T-helper 17 cell (primary cell): ENCODE measurements at places on chromosomes 11 and 22.

DNA sequence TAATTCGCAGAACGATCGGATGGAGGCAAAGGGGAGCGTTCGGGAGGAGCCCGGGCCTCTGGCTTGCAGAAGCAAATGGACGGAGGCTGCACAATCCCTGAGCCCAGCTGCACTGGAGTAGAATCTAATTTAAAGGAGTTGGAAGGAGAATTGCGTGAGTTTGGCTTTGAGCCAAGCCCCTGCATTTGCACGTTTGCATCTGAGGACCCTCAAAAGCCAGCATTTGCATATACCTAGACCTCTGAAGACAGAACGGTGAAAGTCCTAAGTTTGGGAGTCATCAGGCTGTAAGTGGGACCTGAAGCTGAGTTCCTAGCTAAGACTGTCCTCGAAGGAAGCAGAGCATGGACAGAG, 15.6 kb downstream of the TP53AIP1 start:
- DNase-seq: no peak

- DNase-seq: no peak
Measured at GRCh38 chr11:126839496-126839895, 161.1 kb downstream of the KIRREL3 start.

DNA sequence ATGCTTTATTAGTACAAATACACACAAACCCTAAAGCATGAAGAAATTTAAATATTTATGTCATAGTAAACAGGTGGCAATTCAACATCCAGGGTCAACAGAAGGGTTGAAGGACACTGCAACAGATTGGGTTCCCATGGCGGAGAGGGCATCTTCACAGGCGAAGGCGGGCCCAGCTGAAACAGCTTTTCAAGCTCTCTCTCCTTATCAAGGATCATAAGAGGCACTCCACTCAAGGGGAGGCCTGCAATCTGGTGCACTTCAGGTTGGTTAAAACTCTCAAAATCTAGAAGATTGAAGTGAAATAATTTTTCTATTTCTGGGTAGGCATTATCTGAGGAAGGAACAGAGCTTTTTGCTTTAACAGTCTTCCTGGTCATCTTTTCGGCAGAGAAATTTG, 16.8 kb upstream of the SLC22A8 start:
- DNase-seq: no peak

- DNase-seq: no peak
Measured at GRCh38 chr11:4041731-4042391, 52.7 kb upstream of the RRM1 start.

DNA sequence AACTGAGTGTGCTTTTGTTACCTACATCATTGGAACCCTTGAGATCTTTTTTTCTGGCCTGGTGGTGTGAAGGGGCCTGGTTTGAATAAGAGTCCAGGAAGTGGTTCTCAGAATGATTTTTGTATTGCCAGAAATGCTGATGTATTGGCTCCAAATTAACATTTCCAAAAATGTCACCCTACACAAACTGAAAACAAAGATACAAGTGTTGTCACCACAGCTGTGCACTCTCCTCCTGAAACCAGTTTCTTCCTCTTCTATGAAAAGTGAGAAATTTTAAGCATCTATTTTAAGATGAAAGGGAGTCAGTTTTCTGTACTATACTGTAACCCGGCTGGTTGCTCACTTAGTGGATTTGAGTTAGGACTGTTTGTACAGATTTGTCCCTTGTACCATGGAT, 218.8 kb downstream of the PGR start:
- no peak for DNase-seq

- no peak for DNase-seq
Measured at GRCh38 chr11:9787981-9788521, 124.2 kb downstream of the SWAP70 start.

GRCh38 chr11:22703040-22703439, 36.6 kb downstream of the GAS2 start:
- DNase-seq: no peak

DNA sequence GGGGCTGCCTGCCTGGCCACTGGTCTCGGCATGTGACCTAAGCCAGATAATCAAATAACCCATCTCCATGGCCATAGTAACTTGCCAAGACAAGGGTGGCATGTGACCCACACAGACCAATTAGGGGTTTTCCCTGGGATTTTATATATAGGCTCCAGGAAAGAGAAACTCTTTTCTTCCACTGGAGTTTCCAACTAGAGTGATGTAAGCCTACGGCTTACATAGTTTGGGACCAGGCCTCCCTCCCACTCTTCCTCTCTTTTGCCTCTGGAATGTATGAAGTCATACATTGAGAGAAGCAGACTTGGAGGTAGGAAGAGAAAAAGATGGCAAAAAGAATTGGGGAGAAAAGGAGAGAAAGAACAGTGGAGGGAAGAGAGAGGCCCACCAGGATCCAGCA, 84.6 kb upstream of the LDLRAD3 start:
- DNase-seq: no peak

DNA sequence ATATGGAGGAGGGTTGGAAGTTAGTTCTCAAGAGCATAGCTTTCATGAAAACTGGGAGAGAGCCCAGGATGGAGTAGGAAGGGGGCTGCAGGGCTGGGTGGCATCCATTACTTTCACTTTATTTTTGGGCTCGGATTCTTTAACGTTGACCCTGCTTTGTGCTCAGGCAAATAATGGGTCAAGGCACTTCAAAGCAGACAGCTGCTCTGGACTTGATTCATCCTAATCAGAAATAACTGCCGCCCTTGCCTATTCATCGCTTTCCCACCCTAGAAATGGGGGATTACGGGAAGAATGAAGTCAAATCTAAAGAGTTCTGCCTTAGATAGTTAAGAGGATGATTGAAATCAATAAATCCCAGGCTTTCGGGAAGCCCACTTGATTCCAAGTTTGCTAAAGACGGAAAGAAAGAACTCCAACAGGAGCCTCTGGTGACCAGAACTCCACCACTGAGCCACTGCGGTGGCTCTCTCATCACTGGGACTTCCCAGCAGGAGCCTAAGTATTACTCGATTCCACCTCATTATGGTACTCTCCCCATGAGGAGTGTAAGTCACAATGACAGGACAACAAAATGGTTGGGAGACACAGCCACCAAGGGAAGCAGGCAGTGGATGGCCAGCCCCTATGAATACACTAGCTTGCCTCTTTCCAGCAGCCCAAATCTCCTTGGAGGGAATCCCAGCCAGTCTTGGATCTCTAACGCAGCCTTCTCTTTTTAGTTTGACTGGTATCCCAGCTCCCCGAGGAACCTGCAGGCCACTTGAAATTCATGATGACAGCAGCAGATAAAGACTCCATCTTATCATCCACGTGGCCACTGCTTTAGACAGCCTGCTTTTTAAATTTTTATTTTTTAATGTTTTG, 815.5 kb downstream of the NTM start:
- DNase-seq: no peak

- DNase-seq: no peak
Measured at GRCh38 chr11:134841411-134841810, 429.4 kb upstream of the B3GAT1 start.

DNA sequence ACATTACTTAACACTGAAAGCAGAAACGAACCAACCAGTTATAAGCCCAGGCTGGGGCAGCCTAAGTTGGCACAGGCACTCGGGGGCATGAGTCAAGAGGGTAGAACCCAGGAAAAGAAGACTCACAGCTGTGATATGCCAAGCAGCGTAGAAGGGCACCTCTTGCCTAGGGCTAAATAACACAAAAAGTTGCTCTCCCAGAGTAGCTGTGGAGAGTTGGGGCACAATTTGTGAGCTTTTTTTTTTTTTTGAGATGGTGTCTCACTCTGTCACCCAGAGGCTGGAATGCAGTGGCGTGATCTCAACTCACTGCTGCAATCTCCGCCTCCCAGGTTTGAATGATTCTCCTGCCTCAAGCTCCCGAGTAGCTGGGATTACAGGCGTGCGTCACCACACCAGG, 8.8 kb downstream of the CLMP start:
- no peak for DNase-seq

GRCh38 chr11:85086504-85087284, 540.5 kb downstream of the DLG2 start:
- DNase-seq: no peak

- no peak for DNase-seq
Measured at GRCh38 chr11:120381401-120381800, 45.2 kb downstream of the ARHGEF12 start.

GRCh38 chr11:15624701-15625100, 510.0 kb downstream of the INSC start:
- no peak for DNase-seq

GRCh38 chr11:89405629-89406028, 85.5 kb downstream of the NOX4 start:
- no peak for DNase-seq

- DNase-seq: no peak
Measured at GRCh38 chr11:120105576-120105975, 32.3 kb downstream of the TRIM29 start.
